ENCODE measurements at places on chromosomes 5 and 9.

DNA sequence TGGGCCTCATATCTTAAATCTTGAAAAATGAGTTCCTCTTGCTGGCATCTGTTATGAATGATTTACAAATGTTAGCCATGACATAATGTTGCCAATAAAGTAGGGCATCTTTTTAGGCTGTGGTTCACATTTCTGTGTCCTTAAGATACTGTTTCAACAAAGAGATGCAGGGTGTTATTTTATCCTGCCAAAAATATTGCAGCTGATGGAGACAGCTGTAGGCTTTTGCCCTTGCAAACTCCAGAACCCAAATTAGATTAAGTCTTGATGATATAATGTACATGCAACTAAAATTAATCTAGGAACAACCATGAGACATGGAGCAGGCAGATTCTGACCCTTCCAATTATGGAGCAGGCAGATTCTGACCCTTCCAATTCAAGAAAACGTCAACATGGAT, 228.2 kb upstream of the GRIN3A start:
- no peak for DNase-seq

DNA sequence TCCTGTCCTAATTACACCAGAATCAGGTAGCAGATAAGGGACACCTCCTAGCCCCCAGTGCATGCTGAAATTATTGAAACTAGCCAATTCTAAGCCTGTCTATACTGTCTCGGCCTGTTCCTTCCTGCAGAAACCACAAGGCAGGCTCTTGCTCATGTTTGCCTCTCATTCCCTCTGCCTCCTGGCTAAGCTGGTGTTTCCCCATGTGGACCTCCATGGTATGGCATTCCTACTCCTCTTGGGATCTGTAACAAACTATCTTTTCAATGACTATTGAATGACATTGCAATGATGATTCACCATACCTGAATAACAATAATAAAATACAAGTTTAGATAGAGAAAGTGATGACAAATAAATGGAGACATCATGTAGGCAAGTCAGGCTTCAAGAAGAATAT, 35.6 kb upstream of the ADAMTS16 start:
- DNase-seq: no peak

GRCh38 chr5:109852371-109853155, 162.8 kb downstream of the MAN2A1 start:
- DNase-seq: no peak

GRCh38 chr9:19770973-19771372, 17.9 kb downstream of the SLC24A2 start:
- DNase-seq: no peak

GRCh38 chr5:138093036-138093435, 9.2 kb downstream of the WNT8A start:
- DNase-seq: no peak

DNA sequence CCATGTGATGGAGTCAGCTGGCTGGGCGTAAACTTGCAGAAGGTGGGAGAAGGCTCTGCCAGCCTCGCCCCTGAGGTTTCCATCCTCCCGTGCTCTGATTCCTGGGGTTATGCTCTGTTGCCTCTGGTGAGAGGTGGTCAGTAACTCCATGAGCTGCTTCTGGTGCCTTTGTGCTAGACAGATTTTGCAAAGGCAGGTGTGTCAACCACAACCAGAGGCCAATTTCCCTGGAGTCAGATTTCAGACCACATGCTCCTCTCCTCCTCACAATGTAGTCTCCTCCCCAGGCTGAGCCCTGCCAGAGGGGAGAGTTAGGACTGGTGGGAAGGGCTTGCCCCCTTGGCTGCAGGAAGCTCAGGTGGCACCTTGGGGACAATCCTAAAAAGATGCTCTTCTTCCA, 38.8 kb upstream of the TENT4A start:
- DNase-seq: no peak

- no peak for DNase-seq
Measured at GRCh38 chr9:37220971-37221370, 100.6 kb downstream of the ZCCHC7 start.

GRCh38 chr5:14665101-14665822, 744 bp downstream of the OTULIN start:
- DNase-seq: no peak

GRCh38 chr5:94551858-94552257, 66.5 kb downstream of the KIAA0825 start:
- DNase-seq: no peak

DNA sequence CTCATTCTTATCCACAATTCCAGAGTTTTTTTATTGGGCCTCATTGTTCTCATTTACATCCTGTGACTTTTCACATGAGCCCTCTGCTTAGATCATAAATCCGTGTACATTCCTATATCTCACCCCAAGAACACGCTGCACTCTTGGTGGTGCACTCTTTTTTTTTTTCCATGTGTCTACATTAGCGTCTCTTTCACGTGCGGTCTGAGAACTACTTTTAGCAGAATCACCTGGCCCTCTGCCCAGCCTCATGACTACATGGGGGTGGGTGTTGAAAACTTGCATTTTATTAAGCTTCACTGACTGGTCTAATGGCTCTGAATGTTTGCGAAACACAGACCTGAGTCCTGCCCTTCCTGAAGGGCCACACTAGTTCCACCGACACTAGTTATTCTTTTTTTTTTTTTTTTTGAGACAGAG, 18.6 kb downstream of the C9orf57 start:
- no peak for DNase-seq

GRCh38 chr5:177070536-177071191, 16.1 kb upstream of the FGFR4 start:
- DNase-seq: no peak

DNA sequence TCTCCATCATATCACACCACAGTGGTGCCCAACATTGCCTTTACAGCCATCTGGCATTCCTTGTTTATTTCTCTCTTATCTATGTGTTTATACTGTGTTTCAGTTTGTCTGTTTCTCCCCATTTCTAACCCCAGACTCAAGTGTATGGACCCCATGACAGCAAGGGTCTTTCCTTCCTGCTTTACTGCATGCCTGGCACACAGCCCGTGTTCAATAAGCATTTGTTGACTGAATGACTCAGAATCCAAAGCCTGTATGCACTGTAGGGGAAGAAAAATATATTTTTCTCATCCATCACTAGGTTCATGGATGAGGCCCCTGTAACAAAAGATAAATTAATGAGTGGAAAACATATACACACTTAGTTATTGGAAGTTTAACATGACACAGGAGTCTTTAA, 190.8 kb upstream of the SEMA6A start:
- no peak for DNase-seq

GRCh38 chr9:134661299-134661698, 19.7 kb downstream of the COL5A1 start:
- DNase-seq: no peak

DNA sequence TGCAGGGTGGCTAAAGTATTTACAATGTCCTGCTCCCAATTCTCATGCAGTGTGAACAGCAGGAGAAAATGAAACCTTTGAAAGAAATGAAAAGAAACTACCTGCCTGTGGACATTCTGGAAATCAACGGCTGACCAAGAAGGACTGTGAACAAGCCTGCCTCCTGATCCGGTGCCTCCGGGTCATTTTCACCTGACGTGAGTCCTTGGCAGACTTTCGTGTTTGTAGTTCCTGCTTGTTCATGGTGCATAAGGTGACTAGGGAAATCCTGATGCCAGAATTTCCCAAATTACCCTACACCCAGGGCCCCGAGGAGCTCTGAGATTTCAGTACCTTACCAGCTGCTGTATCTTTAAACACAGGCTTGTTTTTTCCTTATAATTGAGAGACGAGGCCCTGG, 317.5 kb downstream of the TLE1 start:
- no peak for DNase-seq

GRCh38 chr5:77876316-77876715, 100.2 kb upstream of the TBCA start:
- no peak for DNase-seq

DNA sequence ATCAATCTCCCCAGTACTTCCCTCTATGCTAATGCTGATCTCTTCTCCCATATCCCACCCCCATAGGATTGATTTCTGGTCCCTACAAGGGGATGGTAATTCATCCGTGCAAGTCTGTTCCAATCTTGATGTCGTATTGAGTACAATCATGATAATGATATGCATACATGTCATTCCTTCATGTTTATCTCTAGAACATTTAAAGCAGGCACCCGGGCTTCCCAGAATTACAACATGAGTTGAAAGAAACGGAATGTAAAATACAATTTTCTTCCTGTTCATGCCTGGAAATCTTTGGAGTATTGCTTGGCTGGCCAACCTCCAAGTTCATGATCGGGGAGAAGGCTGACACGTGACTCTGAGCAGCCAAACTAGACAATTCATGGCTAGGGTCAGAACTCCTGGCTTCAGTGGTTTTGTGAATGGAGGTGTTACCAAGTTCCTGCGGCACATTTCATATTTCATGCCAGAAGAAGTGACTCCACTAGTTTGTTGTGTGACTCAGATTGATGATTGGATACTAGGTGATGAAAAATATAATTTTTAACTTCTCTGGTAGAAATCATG, 66.6 kb downstream of the C9orf152 start:
- no peak for DNase-seq

DNA sequence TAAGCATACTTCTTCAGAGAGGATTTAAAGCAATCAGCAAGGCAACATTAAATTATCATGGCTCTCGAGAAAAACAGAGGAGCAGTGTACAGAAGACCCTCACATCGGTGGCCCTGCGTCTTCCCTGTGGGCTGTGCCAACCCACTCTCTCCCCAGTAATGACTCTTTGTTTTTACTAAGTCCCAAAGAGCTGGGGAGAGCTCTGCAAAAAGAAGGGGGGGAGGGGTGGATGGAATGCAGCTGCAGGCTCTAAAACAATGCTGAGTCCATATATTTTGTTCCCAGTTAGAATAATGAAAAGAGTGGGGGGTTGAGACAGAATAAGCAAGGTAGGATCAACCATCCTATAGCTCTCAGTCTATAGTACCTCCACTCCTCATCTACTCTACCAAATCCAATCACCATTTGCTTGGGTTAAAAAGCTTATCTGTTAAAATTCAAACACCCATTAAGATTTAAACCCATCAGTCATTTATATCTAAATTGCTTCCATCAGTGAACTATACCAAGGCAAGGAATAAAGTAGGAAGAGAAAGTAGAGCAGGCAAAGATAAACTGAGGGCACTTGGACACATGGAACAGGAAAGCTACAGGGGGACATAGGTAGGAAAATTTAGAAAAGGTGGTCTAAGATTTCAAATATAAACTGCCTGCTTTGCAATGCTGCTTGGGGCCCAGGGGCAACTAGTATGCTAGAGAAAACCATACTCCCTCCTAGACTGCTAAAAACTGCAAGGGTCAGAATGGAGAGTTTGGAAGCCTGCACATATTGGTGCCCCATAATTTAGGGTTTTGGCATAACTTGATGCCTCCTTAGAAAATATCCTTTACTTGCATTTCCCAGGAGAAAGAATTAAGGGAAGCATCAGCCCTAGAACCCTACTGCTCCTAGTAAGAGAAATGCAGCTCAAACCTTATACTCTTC, 20.6 kb downstream of the ELL2 start:
- no peak for DNase-seq

- DNase-seq: no peak
Measured at GRCh38 chr5:95086927-95087815, 197.7 kb downstream of the MCTP1 start.

- no peak for DNase-seq
Measured at GRCh38 chr5:139961435-139962157, 81.5 kb downstream of the NRG2 start.

- no peak for DNase-seq
Measured at GRCh38 chr5:10069637-10070313, 179.9 kb downstream of the ATPSCKMT start.

DNA sequence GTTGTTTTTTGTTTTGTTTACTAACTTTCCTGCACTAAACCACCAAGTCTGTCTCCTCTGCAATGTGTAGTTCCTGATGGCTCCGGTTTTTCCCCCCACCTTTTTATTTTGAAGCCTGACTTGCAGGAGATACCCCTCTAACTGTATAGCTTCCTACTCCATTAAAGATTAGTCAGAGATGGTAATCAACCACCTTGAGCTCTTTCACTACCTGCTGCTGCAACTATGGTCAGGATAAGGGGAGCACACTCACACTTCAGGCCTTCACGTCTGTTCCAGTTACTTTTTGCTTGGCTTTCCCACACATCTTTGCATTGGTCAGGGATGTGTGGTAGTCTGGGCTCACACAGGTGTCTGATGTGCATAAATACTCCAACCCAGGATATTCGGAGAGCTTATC, 63.4 kb downstream of the NR6A1 start:
- no peak for DNase-seq

- DNase-seq: no peak
Measured at GRCh38 chr5:37957218-37957617, 117.4 kb upstream of the GDNF start.

DNA sequence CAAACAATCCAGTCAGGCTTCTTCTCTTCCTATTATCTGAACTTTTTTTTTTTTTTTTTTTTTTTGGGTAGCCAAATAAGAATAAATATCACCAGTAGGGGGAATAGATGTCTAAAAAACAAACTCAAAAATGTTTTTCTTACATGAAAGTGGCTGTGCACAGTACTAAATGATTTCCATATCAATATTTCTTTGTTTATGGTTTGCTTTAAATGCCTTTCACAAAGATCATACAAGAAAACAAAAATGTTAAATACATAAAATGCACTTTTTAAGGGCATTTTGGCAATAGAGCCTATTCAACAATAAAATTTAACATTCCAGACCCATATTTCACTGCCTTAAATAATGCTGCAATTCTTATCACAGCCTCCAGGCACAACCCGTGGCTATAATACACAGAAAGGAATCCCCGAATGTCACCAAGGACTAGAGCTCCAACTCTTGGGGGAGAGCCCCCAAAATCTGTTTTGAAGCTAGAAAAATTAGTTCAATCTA, 91.1 kb upstream of the TBCA start:
- DNase-seq: no peak

DNA sequence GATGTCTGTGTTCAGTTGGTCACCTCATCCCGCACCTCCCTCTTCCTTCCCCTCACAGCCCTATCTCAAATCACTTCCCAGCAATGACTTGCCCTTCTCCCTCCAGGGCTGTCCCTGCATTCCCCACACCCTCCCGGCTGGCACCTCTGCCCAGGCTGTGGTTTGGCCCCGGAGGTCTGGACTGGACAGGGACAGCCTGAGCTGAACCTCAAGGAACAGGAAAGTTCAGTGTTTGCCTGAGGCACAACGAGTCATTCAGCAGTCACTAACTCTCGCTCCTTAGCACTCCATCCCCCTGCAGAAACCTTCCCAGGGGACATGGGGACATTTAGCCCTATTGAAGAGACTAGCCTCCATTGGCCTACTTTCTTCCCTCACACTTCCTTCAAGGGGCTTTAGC, 58.3 kb upstream of the MAP3K1 start:
- no peak for DNase-seq

- no peak for DNase-seq
Measured at GRCh38 chr5:107533910-107534876, 136.5 kb downstream of the EFNA5 start.

DNA sequence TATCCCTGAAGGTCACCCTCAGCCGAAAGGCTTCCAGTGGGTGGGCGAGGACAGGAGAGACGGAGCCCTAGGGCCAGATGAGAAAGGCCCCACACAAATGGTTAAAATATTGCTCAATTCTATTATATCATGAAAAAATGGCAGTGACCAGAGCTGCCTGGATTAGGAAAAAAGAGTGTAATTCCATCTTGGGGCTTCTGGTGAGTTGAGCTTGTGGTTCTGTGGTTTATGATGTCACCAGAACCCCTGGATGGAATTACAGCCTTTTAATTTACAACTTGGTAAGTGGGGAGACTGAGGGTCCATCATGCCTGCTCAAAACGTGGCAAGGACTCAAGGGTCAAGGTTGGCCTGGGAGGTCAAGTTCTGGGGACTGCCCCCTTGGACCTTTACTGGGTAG, 55.5 kb upstream of the STC2 start:
- no peak for DNase-seq

- DNase-seq: no peak
Measured at GRCh38 chr5:171355302-171355724, 32.3 kb upstream of the NPM1 start.

All from activated CD4-positive, alpha-beta T cell treated with anti-CD3 and anti-CD28 coated beads for 24 hours (primary cell).